ENCODE measurements at places on chromosomes 6 and 20.

DNA sequence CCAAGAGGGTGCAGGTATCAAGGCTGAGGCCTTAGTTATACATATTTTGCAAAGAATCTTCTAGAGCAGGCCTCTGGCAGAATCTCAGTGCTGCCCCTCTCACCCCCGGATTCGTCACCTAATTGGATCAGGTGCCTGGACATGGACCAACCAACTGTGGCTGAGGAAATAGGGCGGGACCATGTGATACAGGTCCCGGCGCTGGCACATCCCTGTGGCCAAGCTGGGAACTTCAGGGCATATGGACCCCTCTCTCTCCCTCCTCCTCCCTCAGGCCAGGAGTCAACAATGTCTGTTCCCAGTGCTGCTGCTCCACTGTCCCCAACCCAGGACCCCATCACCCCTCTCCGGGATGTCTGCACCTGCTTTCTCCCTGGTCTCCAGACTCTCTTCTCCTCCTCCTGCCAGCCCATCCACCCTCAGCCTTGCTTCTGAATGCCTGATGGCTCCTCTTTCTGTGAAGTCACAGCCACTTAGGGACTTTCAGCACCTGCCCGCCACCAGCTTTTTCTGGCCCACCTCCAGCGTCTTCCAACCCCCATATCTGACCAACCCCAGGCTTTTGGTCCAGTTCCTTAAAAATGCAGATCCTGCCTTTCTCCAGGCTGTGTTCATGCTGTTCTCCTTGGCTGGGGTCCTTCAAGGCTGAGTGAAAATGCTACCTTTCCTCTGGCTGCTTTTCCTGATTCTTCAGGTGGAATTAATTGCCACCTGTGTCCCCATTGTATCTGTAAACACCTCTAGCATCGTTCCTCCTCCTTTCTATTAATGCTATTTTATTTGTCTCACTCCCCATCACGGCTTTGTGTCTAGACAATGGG is 19.0 kb upstream of the MLN start:
- DNase-seq = no peak

- no peak for DNase-seq
These were observed 27.6 kb downstream of the SYNJ2 start for GRCh38 chr6:158009114-158009891.

GRCh38 chr6:44057238-44057930 is 69.9 kb downstream of the MRPL14 start:
- DNase-seq = no peak

DNA sequence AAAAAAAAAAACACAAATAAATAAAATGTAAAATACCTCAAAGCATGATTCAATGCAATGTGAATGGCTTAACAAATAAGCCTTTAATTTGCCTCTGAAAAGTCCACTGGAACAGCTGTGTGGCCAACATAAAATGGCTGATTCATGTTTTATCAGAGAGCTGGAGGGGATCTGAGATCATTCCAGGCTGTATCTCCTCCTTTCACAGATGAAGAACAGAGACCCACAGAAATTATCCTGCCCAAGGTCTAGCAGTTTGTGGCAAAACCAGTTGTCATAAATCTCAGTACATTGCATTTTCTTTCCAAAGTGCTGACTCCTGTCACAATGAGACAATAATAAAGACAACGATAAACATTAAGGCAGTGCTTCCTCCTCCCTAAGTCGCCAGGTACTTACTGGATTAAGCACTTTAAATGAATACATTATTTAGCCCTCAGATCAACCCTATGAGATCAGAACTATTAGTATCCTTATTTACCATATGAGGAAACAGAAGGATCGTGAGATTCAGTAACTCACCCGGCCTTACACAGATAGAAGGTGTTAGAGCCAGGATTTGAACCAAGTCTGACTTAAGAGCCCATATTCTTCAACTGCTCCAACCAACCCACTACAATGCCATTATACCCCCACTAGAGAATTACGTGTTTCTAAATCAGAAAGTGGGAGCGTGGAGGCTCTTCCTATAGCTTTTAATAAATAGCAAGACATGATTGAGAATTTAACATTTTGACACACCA is 118.3 kb downstream of the KIF13A start:
- no peak for DNase-seq

GRCh38 chr6:105212587-105212986 is 32.8 kb upstream of the POPDC3 start:
- no peak for DNase-seq

GRCh38 chr6:137871291-137871690 is 4.2 kb downstream of the TNFAIP3 start:
- no peak for DNase-seq

GRCh38 chr20:17390655-17391054 is 140.5 kb downstream of the BFSP1 start:
- DNase-seq = no peak

DNA sequence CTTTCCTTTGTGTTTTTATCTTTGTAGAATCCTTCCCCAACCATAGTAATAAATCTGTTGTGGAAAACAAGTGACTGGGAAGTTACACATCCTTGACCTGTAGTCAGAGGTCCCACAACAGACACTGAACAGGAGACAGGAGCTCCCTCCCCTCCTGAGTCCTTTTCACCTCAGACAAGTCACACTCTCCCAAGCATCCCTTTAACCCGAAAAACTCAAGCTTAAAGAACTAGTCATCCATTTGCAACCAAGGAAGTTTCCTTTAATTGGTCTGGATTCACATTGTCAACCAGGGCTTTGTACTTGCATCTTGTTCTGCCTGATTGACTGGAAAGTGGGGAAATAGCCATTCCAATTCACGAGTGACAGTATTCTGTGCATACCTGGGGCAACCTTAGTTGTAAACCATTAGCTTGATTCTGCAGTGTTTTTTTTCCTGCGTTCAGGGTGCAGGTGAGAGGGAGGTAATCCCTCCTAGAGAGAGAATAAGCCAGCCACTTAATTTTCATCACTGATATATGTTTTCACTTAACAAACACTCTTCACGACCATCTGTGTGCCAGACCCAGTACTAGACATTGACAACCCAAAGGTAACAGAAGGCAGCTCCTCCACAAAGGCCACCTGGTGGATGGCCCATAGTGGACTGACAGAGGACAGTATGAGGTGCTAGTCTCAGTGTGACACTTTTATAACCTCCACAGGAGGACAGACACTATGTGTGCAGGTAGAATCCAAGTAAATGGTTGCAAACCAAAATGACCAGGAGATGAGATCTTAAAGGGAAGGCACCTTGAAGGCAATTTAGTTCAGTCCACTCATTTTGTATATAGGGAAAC is 112.4 kb downstream of the SLX4IP start:
- no peak for DNase-seq

- no peak for DNase-seq
These were observed 576 bp upstream of the RRP36 start for GRCh38 chr6:43020847-43021246.

DNA sequence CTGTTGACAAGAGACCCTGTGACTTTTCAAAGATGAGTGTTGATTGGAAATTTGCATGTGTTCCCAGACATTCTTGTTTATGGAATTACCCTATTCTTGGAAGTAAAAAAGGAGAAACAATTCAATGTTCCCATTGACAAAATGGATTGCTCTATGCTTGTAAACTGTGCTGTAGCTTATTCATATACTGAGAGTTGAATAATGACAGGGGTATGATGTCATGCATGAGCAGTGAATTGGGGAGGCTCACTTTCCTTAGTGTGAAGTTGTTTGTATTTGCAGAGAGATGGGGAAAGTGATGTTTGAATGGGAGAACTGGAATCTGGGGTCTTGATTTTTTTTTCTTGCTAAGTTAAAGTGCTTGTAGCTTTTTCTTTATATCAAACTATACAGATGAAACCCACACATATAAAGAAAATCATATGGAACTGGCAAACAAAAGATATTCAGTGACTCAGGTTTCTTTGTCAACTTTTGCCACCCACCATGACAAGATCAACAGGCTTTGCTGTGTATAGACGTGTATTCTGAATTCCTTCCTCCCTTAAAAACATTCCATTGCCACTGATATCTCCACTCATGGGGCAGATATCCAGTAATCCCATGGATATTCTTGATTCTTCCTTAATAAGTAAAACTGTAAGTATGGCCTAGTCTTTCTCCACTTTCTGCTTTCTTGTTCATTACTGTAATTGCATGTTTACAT is 97.8 kb upstream of the JAG1 start:
- no peak for DNase-seq

DNA sequence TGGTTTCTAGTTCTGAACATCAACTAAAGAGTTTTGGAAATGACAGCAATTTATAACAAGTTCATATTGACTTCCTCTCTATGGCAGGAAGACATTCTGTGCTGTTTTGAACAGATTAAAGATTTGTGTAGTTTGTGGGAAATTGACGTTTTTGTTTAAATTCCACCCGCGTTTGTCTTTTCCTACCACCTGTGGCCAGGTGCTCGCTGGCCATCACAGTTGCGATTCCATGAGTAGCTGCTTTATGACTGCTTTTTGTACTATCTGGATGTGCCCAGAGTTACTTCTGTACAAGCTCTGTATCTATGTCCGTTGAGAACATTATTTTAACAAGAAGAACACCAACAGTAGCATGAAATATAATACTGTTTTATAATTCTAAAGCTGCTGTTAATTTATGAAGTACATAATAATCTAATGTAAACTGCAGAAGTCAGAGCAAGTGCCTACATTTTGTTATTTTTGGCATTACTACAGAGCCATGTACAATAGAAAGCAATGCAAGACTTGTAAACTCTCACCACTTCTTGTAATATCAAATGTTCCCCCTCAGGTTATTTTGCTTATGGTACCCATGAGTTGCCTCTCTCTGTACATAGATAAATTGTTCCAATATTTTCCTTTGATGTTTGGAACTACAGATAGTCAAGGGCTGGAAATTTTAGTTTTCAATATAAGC is 33.5 kb downstream of the ZBTB2 start:
- DNase-seq = no peak

GRCh38 chr20:56764671-56765070 is 135.6 kb downstream of the TFAP2C start:
- DNase-seq = no peak

- DNase-seq = no peak
These were observed 135.6 kb downstream of the UNC5CL start for GRCh38 chr6:40903456-40903855.

DNA sequence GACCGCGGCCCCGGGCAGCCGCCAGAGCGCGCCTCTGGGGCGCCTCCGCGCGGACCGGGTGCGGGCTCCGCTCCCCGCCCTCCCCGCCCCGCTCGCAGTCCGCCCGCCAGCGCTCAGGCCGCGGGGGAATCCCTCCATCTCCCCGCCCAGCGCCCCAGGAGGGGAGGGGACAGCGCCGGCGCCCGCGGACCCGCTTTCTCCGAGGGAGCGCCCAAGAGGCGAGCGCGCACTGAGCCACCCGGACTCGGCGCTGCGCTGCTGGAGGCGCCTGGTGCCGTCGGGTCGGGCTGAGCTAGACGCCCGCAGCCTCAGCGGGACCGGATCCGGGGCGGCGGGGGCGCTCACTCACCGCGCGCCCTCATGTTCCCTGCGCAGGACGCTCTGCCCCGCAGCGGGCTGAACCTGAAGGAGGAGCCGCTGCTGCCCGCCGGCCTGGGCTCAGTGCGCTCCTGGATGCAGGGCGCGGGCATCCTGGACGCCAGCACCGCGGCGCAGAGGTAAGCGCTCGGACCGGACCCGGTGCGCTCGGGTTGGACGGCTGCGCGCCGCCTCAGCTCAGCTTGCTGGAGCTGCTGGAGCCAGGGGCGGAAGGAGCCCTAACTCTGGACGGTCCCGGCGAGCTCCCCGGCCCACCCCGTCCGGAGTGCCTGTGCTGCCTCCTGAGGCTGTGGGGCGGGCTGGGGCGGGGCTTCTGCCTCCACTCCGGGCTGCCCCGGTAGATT is 867 bp downstream of the EBF4 start:
- peak; percentile 16 for DNase-seq

- no peak for DNase-seq
These were observed 295.2 kb downstream of the GJA1 start for GRCh38 chr6:121730616-121731015.

GRCh38 chr6:24391756-24392405 is 10.9 kb upstream of the MRS2 start:
- DNase-seq = no peak

- no peak for DNase-seq
These were observed 161.7 kb downstream of the PAK5 start for GRCh38 chr20:9677100-9677623.

GRCh38 chr6:159378411-159379328 is 209.5 kb downstream of the FNDC1 start:
- DNase-seq = no peak

GRCh38 chr20:36936341-36936740 is 15.2 kb downstream of the SAMHD1 start:
- DNase-seq = no peak

GRCh38 chr6:111624401-111625098 is 18.9 kb upstream of the TRAF3IP2 start:
- DNase-seq = no peak

GRCh38 chr6:109021870-109022269 is 72.8 kb downstream of the SESN1 start:
- DNase-seq = no peak

DNA sequence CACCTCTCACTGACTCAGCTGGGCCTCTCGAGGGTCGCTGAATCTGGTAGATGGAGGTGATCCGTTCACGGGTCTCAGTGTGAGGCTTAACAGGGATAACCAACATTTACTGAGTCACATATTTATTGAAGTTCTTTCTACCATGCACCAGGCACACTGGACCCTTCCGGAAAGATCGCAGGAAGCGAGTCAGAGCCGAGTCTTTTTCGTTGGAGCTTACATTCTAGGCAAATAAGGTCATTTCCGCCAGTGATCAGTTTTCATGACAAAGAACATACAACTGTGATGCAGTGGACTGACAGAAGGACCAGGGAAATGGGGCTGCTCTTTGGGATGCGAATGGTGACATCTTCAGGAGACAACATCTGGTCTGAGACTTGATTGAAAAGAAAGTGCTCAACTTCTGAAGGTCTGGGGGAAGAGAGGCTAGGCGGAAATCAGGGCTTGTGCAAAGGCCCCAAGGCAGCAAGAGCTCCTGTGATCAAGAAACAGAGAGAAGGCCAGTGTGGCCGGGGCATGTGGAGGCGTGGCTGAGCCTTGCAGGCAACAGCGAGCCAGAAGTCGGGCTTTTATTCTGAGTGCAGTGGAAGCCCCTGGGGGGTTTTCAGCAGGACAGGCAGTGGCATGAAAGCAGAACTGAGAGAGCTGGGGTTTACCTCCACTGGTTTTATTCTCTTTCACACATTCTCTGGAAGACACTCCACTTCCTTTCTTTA is 56.7 kb downstream of the APCDD1L start:
- no peak for DNase-seq

DNA sequence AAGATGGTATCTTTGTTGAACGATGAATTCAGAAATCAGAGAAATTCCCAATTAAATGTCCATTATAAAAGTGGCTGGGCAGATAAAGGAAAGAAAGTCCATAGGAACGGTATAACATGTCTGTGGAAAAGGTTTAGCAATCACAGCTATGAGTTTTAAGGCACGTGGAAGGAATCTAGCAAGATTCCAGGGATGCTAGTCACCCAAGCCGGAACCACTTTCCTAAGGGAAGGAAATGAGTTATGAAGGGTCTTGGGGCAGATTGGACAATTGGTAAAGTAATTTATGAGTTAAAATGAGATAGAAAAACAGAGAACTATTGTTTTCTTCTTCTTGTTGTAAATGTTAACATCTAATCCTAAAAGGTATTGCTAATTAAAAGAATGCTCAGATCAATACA is 384.8 kb downstream of the ADGRB3 start:
- no peak for DNase-seq

- DNase-seq = no peak
These were observed 290.2 kb downstream of the TSHZ2 start for GRCh38 chr20:53262365-53262764.

GRCh38 chr6:41748102-41748477 is 893 bp upstream of the PGC start:
- DNase-seq = no peak
